Muscle of leg (tissue), 16 donors: ENCODE measurements at places on chromosomes 7 and 10. TPM values are rescaled to one million over a fixed set of nuclear protein-coding genes. Genes with fewer than 3 reads are reported as not detected.
A peak's percentile ranks its signal among the peaks of the same experiment; 100 is the strongest.

DNA sequence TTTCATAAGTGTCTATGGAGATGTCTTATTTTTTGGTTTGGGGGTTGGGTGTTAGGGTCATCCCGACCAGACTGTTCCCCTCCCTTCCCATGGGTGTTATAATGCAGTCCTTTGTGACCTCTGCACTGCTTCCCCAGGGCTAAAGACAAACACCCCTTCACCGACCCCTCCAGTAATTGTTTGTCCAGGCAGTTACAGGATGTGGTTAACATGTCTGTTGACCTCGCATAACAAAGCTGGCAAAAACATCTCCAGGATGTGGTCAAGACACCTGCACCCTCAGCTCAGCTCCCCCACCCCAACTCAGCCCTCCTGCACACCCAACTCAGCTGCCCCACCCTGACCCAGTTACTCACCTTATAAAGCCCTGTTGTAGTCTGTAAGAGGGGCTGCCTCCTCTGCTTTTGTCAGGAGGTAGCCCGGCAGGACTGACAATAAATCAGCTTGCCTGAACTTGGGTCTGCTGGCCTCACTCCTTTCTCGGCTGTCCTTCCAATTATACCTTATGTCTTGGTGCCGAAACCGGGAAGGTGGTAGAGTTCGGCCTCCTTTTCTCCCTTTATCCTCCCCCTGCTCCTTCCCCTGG is 102.2 kb downstream of the ZNF92 start:
- DNase-seq: peak; percentile 9

DNA sequence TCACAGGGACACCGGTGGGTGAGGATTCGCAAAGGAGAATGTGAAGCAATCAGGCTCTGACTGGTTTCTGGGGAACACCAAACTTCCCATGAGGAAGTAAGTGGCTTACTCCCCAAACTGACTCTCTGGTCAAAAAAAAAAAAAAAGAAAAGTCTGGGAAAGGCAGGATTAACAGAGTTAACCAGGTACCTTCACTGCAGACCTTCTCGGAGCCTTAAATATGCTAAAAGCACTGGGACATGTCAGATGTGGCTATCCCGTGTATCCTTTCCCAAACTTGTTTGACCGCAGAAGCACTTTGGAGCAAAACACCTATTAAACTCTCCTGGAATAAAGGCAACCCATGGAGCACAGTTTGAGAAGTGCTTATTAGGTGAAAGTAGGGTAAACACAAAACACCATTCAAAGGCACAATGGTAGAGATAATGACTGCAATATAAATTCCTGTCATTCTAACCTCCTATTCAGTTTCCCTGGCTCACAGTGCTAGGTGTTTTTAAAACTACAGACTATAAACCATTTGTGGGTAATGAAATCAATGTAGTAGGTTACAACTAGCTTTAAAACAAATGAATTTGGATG is 44.1 kb upstream of the MXI1 start:
- DNase-seq: no peak

DNA sequence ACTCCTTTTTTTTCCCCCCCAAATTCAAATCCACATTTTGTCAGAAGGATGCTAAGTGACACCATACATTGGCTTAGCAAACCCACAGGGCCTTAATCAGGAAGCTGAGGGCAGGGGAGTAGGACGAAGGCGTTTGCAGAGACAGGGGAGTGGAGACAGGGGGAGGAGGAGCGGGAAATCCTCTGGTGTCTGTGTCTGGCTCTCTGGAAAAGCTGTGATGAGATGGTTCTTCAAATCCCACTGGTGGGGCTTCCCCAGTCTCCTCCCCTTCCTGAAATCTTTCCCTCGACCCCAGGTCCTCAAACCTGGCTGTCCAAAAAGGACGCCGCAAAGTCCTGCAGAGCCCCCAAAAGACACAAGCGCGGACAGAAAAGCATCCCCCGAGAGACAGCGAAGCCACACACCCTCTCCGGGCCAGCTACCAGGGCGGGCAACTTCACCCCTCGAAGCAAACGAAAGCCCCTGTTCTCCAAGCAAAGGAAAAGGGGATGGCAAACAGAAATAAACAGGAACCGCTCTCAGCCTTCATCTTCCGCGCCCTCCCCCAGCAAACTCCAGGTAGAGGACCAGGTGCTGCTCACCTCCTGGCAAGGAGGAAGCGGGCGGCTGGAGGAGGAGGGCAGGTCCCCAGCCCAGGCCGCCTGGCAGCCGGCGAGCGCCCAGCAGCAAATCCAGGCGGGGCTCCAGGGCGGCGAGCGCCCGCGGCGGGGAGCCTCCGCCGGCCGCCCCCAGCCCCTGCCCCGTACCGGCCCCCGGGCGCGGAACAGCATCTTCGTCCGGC is 520 bp downstream of the ELAPOR2 start:
- DNase-seq: peak; percentile 17

DNA sequence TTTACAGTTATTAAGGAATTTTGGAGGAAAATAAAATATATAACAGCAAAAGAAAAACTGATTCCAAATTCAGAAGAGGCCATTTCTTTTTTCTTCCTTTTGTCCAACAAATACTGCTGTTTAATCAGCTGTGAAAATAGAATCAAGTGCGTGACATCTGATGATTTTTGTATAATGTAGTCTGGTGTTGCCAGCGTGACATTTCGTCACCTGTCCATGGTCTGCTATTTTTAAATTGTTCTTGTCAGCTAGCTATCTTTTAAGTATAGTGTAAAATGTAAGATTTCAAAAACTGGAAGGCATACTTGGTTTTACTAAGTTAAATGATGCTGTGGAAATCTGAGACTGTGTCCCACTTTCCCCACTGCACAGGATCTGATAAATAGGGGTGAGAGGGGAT is 105.9 kb downstream of the CPEB3 start:
- no peak for DNase-seq

- DNase-seq: peak; percentile 45
Measured at GRCh38 chr7:106344861-106345260, 60.1 kb upstream of the NAMPT start.

- DNase-seq: no peak
Measured at GRCh38 chr10:131184503-131184902, 127.0 kb downstream of the TCERG1L start.

GRCh38 chr7:95200741-95201140 is 123.6 kb downstream of the PON1 start:
- peak; percentile 67 for DNase-seq

- DNase-seq: no peak
Measured at GRCh38 chr10:6912021-6912420, 331.9 kb upstream of the PRKCQ start.

GRCh38 chr7:114484226-114484625 is 69.6 kb downstream of the FOXP2 start:
- DNase-seq: no peak

- no peak for DNase-seq
Measured at GRCh38 chr7:1357601-1358271, 101.5 kb downstream of the MICALL2 start.

- no peak for DNase-seq
Measured at GRCh38 chr7:46969303-46970130, 612.4 kb downstream of the TNS3 start.

DNA sequence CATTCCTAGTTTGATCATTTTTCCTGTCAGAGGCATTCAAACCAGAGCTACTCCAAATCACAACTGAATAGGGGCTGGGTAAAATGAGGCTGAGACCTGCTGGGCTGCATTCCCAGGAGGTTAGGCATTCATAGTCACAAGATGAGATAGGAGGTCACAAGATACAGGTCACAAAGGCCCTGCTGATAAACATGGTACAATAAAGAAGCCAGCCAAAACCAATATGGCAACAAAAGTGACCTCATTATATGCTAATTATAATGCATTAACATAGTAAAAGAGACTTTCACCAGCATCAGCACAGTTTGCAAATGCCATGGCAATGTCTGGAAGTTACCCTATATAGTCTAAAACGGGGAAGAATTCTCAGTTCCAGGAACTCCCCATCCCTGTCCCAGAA is 37.3 kb downstream of the TWIST1 start:
- DNase-seq: no peak

DNA sequence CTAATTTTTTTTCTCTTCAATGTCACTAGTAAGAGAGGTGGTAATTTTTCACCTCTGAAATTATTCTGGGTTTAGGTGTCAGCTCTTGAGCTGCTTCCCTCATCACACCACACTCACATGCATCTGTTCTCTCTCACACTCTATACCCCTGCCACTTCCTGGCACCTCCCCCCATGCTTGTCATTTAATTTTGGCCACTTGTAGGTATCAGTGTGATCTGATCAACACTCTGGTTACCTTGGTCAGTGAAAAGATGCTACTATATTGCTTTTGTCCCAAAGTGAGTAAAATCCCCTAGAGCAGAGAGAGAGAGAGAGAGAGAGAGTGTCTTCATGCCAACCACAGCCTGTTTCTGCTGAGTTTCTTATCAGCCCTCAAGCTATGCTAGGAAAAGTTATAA is 42.5 kb downstream of the STK17A start:
- DNase-seq: no peak

DNA sequence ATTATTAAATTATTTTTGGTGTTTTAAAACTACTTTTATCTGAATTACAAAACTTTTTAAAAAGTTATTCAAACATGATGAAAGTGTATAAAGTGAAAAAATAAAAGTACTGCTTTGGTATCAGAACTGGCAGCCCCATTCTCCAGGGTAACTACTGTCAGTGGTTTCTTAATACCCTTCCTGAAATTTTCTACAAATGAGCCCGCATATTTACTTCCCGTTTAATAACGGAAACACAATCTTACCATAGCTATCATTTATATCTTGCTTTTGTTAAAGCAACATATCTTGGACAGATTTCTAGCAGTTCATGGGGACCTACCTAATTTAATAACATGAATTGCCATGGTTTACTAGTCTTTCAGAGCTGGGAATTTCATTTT is 249.9 kb downstream of the RNLS start:
- no peak for DNase-seq

- no peak for DNase-seq
Measured at GRCh38 chr10:52334595-52334994, 20.5 kb downstream of the DKK1 start.

GRCh38 chr7:43509906-43510305 is 73.0 kb upstream of the STK17A start:
- DNase-seq: no peak

DNA sequence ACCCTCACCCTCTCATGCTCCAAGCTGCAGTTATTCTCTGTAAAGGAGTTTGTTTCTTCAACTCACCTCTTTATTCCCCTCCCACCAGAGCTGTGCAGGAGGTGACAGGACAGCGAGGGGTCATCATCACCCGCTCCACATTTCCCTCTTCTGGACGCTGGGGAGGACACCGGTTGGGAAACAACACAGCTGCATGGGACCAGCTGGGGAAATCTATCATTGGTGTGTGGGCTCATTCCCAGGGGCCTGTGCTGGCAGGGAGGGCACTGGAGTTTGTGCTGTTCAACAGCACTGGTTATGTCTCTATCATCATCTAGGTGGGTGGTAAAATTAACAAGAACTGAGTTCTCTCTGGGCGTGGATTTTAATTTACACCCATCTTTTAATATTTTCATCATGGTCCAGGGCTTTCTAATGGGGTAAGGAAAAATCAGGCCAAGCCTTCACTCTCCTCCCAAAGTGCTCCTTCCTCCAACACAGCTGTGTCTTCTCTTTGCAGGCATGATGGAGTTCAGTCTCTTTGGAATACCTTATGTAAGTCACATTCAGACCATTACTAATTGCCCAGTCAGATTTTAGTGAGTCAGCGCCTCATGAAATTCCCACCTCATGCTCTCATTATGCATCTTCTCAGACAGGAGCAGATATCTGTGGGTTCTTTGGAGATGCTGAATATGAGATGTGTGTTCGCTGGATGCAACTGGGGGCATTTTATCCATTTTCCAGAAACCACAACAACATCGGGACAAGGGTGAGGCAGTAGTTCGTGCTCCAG is 61.6 kb downstream of the PRSS58 start:
- DNase-seq: no peak

The SVIL gene
- total RNA-seq: 129 TPM

The MGAM2 gene
- under 0.01 TPM for total RNA-seq

The KCNMA1 gene
- 18.2 TPM for total RNA-seq

The GRID2IP gene
- total RNA-seq: 0.09 TPM

The MET gene
- total RNA-seq: 19.6 TPM
